OCI-LY7 (cell line): ENCODE measurements at places on chromosomes 7 and 10.

DNA sequence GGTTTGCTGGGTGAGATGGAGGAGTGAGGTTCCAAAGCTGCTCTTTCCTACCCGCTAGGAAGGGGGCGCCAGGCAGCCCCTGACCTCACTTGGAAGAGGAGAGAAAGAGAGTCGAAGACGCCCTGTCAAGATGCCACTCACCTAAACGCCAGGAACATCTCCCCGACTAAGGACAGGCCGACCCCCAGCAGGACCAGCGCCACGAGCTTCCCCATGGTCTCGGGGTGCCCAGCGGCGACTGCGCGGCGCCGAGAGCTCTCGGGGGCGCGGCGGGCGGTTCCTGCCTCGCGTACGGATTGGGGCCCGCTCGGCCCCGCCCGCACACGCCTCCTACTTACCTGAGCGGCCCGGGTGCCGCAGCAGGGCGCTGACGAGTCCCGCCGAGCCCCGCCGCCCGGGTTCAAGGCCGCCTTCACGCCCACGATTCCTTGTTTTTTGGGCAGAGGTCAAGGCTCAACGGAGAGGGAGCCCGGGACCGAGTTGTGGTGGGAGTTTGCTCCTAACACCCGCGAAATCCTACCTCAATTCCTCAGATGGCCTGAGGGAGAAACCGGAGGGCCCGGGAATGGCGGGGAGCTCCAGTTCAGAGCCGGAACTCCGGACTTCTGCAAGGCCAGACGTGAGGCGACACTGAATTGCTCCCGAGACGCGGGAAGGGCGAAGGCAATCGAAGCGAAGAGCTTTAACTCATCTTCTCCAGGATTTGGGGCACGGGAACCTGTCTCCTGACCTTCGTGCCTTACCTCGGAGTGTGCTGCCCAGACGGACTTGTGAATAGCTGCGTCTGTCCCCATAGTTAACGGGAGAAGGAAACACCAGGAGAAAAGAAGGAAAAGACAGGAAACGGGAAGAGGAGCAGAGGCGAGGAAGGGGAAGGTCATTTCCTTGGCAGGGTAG lies at the start of gene PON3:
TSS of gene PON3 (minus strand) at position 240 of the 897 bp plus-strand sequence. CDS start at position 215, 25 bp downstream.
- DNase-seq = no peak

GRCh38 chr7:84452618-84453017 lies 258.0 kb upstream of the SEMA3A start:
- no peak for DNase-seq

DNA sequence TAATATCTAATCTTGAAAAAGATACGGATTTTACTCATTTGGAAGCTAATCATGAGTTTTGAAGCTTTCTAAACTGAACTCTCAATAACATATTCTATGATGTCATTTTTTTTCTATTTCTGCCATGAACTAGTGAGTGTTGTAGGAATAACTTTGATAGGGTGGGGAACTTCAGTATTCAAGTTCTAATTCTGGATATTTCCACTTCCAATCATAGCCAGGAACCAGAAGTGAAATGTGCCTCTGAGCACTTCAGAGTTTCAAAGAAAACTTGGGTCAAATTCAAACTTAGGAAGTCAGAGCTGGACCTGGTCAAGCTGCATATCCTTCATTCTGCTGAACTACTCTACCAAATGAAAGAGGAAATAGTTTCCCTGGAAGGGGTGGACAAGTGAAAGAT lies 847 bp downstream of the AGMO start:
- DNase-seq = no peak

DNA sequence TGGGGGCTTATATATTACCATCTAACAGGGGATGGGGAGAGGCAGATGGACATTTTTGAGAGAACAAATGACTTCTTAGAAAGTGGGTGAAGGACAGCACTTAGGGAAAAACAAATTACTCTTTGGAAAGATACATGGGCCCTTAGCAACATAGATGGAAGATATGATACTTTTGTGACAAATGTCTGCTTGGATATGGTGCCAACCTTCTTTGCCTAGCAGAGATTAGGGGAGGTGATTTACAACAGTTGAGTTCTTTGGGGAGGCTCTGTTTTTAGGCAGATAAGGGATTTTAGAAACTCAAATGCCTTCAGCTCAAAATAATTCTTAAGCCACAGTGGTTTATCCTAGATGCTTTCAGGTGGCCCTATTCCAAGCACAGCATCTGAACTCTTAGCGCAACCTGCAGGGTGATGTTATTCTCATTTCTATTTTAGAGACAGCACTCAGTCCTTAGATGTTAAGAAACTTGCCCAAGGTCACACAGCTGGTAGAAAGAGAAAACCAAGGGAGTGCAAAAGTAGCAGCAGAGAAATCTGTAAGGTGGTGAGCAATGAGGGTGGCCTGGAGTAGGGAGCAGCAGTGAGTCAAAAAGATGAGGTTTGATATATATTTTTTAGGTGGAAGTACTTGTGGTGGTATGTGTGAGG lies 75.1 kb upstream of the KMT2E start:
- DNase-seq = no peak

GRCh38 chr10:72248468-72249151 lies 25.1 kb upstream of the DDIT4 start:
- peak; percentile 95 for DNase-seq

DNA sequence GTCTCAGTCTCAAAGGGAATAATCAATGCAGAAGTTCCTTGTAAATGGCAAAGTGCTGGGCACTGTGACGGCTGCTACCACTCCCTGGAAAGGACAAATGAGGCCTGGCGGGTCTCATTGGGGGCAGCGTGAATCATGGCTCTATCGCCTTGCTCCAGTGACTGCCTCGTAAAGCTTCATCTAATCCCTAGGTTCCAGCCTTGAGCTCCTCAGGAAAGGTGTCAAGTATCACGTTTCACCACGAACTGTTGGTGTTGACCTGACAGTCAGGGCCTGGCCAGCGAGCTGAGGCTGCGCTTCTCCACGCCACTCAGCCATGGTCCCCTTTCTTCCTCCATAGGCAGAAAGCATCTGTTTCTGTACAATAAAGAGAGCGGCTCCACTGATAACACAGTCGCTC lies 126.7 kb upstream of the ZNF32 start:
- DNase-seq = no peak

DNA sequence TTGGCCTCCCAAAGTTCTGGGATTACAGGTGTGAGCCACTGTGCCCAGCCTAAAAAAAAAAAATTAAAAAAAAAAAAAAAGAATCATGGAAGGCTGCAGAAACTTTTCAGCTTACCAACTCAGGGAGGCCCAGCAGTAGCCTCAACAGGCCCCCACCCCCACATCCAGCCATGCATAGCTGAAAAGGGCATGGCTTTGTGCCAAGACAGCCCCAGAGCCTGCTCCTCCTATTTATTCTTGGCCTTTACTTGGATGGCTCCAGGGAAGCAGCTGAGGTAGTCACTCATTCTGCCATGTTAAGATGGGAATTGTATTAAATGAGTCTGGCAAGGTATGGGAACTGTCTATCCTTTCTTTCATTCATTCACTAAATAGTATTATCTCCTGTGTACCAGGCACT lies 13.7 kb upstream of the CNNM2 start:
- DNase-seq = no peak

DNA sequence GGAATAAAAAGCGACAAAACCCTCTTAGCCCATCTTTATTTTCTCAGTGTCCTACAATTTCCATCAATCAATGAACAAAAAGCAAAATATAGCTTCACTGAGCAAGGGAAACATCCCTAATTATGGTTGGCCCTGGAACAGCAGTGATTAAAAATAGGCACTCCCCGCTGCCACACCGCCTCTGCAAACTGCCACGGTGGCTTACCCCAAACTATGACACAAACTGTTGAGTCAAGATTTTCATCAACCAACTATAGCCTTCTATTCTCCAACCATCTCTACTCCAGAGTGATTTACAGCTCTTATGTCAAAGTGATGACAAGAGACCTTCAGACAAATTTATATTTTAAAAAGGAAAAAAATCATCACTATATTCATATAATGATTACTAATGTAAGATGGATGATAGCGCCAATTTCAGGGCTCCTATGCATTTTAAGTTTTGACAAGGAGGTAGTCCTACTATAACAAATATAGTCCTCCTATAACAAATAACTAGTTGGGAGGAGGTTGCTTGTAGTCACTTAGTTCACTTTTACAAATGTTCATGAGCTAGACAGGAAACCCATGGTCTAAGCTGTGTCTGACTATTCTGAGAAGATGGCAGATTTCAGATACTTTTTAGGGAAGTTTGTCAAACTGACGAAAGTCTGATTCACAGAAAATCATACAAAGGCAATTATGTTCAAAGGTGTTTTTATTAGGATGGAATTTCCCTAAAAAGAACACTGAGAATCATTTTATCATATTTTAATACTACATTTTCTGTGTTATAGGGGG lies 26.3 kb downstream of the DENND11 start:
- DNase-seq = no peak

GRCh38 chr7:21948364-21948763 lies 2.7 kb upstream of the CDCA7L start:
- no peak for DNase-seq

DNA sequence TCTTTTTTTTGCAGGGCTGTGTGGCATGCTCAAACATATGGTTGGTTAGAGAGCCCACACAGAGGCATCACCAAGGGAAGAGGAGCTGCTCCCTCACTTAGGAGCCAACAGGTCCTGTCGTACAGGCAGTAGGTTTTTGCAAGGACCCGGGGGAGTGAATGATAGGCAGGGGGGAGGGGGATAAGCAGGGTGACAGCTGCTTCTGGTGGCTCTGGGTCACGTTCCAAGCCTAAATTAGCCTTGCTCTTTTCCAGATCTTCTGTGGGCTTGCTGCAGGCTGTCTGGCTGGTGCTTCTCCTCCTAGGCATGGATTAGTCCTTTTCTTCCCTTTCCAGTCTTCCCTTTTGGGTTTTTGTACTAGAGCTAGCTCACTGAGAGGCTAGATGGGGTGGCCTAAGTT lies 117.7 kb upstream of the PODXL start:
- DNase-seq = no peak
